ENCODE measurements at places on chromosomes 2 and 18.

DNA sequence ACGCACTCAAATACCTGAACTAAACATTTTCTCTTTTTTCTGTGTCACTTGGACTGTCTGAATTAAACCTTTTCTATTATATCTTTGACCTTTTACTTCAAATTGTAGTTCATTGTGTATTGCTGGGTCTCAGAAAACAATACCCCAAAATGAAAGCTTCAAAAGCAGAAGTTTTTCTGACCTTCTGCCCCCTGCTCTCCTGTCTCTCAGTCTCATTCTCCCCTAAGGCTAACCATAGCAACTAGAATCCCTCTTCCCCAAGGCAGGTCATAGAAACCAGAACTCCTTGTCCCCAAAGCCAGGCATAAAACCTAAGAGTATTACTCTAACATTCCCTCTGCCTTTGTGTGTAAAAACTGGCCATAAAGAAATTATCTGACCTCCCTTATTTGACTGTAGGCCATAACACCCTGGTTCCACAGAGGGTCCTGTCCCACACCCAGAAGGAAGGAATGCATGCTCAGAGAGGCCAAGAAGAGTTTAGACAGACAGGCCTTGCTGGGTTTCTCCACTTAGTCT lies 93.5 kb upstream of the B3GNT2 start:
- DNase-seq: no peak

DNA sequence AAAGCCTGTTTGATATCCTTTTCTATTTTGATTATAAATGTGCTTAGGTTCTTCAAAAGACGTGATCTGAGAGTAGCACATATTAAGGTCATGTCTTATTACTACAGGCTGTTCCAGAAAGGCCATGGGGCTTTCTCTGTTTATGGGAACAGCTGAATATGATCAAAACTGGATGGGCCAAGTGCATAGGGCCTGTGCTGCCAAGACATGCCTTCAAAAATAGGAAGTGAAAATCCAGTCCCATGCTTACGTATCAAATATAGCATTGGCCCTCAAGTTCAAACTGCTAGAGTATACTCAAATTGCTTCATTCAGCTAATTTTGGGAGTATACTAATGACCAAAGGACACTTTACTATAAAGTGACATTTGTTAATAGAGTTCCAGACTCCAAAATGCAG lies 24.1 kb downstream of the SLC25A52 start:
- DNase-seq: no peak

- DNase-seq: no peak
Measured at GRCh38 chr2:76444732-76445131, 734.0 kb upstream of the GCFC2 start.

GRCh38 chr2:185145316-185146121 lies 547.2 kb downstream of the ZNF804A start:
- no peak for DNase-seq

DNA sequence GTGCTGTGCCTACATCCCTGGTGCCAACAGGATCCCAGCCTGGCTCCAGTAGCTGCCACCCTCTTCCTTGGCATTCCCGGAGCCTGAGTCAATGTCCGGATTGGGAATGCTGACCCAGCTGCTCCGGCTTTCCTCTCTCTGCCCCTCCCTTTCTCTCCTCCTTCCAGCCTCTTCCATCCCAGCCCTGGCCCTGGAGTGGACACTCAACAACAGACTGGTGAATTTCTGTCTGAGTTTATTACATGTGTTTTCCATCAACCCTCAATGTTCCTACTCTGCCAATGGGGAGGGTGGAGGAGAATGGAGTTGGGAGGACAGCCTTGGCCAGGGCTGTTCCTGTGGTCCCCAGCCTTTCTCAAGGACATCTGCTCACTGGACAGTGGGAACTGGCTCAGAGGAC lies 917 bp upstream of the PRKAG3 start:
- no peak for DNase-seq

Measured in transverse colon (tissue), 4 donors.